Left lobe of liver (tissue), 2 donors: ENCODE measurements at places on chromosomes 5 and 9.

GRCh38 chr9:6764523-6764922 lies 6.8 kb downstream of the KDM4C start:
- DNase-seq = no peak

DNA sequence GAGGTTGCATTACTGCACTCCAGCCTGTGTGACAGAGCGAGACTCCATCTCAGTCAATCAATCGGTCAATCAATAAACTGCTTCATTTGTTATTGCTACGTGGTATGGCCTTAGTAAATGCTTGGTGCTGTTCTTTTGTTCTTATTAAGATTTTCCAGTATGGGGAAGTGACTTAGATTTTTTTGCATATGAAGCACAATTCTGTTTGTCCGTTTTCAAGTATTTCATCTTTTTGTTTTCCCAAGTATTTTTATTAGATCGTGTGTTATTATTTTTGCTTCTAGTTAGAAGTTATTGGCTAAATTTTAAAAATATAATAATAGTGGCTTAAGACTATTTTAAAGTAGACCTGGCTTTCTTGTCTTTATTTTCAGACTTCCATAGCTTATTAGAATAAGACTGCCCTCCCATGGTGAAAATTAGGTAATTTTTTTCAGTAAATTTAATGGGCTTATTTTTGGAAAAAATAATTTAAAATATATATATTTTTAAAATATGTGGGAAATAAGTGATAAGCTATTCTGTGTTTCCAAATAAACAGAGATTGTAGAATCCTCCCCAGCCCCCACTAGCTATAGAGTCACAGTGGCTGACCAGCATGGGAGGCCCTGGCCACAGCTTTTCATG lies 14.7 kb upstream of the OMD start:
- no peak for DNase-seq

DNA sequence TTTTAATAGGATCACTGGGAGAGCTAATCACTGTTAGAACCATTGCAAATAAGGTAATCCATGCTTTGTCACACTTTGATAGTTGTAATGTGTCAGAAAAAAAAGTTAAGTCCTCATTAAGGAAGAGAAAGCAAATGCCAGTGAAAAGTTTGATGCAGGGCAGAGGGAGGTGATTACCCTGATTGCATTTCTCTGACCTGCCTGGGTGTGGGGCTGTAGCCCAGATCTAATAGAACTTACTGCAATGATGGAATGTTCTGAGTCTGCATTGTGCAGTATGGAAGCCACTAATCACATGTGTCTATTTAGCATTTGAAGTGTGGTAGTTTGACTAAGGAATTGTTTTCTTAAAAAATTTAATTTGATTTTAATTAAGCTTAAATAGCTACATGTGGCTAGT lies 202.7 kb downstream of the ATP10B start:
- no peak for DNase-seq

GRCh38 chr9:2285416-2286332 lies 270.5 kb downstream of the SMARCA2 start:
- no peak for DNase-seq

DNA sequence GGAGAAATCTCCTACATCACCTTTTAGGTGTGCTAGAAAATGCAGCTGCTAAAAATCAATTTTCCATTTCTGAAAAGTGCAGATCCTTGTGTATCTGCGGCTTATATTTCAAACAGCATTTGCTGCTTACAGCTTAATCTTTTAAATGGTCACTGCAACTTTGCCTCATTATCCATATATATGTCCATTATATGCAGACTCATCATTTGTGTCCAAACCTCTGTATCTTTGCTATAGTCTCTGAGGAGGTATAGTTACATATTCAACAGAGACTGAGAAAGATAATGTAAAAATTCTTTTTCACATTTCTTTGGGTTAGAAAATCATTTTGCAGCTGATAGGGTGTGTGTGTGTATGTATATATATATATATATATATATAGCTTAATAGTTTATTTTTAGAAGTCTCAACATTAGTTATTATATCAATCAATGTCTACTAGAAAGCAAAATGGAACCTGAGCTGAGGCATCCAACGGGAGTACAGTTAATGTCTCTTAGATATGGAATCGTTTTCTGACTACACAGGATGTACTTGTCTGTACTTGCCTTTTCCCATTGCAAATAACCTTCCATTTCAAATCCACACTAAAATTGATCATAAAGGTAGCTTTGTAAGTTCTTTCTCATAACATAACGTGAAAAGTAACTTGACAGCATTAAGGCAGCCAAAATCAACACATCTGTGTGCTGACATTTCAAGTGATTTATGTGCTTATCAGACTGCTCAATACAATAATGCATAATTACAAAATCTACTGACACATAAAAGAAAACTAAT lies 267.0 kb upstream of the HAPLN1 start:
- no peak for DNase-seq

DNA sequence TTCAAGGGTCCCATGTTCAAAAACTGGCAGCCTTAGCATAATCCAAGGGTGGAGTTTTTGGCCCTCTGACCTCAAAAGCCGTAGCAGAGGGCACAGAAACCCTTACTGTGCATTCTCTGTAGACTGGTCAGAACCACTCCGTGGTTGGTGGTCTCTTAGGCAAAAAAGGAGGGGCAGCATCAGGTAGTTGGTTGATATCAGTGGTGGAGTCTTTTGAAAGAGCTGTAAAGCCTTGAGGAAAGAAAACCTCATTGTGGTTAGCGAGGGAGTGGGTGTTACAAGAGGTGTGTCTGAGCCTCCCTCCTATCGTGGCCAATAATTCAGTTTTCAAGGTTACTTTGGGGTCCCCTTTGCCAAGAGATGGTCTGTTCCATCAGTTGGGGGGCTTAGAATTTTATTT lies 40.9 kb downstream of the ARHGEF28 start:
- no peak for DNase-seq

DNA sequence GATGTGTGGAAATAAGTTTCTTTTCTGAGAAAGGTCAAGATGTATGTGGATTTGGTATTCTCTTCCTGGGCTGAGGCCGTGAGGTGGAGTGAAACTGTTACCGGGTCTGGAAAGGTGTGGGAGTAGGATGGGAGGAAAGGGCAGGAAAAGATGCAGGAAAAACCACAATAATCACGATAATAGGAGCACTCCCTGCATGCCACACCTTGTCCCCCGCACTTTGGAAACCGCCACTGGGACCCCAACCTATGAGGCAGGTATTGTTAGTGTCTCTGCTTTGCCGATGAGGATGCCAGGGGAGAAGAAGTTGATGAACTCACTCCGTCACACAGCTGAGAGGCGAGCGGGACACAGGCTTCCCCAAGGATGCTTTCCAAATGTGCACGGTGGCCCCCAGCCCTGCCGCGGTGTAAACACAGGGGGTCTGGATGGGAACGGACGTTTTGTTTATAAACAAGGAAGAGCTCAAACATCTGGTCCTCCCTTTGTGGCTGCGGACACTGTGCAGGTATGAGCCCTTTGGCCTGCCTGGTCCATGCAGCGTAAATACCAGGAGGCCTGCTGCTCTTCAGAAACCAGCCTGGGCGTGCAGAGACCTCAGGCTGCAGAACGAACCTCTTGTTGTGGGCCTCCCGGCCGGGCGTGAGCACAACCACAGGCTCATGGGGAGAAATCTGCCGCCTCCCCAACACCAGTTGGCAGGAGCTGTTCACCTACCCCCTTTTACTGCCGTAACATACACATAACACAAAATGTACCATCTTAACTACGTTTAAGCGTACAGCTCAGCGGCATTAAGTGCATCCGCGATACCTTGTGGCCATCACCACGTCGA lies 126.7 kb downstream of the COL23A1 start:
- DNase-seq = peak; percentile 30

DNA sequence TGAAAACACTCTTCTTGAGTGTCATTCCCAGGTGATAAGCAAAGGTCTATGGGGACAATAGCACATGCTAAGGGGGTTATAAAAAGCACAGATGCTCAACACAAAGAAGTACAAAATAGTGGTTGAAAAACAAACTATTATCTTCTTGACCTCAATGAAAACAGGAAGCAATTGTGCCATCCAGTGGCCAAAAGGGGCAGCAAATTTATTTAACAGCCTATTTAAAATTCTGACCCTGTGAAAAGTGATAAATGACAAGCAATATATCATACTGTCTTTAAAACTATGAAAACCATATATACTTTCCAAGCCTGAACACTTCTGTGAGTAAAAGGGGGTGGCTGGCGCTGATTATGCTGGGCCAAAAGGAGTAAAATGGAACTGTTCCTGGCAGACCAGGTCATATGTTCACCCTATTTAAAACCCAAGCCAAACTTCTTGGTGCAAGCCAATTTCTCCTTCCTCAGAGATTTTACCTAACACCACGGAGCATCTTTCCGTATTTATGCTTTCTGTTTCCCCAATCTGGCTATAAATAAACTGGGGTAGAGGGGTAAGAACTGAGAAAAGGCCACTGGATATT lies 29.7 kb downstream of the TEX10 start:
- DNase-seq = no peak

- DNase-seq = no peak
These were observed 119.3 kb downstream of the GALNT10 start for GRCh38 chr5:154309805-154310204.

- no peak for DNase-seq
These were observed 9.2 kb downstream of the ZBTB5 start for GRCh38 chr9:37455884-37456647.

GRCh38 chr9:97563458-97564135 lies 62.1 kb downstream of the TMOD1 start:
- no peak for DNase-seq

GRCh38 chr9:17578911-17579793 lies at the start of gene SH3GL2:
SH3GL2 (plus strand) TSS chr9:17579066.
- DNase-seq = no peak

GRCh38 chr5:1226231-1226630 lies 1.1 kb downstream of the SLC6A18 start:
- DNase-seq = no peak

DNA sequence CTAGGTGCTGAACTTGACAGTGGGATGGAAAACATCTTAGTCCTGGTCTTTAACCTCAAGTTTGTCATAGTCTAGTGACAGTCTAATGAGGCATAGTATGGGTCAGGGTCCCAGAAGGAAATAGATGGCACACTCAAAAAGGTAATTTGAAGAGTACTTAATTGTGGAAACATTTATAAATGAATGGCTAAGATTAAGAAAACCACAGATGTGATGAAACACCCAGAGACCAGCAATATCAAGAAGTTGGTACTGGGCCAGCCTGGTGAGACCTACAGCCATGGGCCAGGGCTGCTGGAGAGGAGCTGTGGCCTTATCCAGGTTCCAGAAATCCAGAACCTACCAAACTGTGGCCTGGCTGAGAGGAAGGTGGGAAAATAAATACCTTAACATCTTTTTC lies 93.5 kb upstream of the ATG10 start:
- DNase-seq = no peak

DNA sequence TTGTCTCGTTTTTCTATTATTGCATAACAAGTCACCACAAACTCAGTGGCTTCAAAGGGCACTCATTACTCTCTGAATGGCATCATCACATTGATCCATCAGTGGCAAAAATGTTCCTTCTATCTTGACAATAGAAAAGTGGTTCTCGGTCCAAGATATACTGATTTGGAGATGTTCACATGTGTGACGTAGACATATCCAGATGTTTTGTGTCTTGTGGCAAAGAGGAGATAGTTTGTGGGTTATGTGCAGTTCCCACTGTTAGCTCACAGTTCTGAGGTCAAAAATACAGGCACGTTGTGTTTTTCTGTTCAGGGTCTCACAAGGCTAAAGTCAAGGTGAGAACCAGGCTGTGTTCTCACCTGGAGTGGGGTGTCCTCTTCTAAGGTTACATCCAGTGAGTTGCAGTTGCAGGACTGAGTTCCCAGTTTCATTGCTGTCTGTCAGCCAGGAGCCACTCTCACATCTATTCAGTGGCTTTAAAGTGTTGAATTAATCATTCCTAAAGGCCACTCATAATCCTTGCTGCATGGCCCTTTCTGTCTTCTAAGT lies 55.3 kb downstream of the GAS1 start:
- DNase-seq = no peak

DNA sequence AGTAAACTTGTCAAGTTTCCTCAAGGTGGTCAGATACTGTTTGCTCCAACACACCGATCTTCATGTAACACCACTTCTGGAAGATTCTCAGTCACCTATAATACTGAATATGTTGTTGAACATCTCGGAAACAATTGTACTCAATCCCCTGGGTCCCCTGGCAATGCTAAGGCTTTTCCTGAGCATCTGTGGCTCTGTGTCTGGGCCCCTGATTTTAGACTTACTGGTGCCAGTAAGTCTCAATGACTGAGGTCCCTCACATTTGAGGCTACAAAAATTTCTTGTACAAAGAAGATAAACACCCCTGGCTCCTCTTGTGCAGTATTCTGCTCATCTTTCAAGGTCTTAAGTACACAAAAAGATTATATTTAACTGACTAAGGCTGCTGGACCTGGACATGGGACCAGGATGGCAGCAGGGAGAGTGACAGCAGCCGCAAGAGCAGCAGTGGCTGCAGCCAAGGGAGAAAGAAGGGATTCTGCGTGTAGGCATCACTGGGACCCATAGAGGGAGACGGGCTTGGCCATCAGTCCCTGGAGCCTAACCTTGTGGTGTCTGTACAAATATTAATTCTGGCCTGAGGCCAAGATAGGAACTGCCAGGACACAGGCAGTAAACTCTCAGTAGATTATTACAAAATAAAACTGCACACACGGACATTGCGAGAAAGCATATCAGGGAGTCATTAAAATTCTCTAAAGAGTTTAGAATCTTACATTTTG lies 49.0 kb upstream of the TNPO1 start:
- DNase-seq = peak; percentile 65

GRCh38 chr5:44387406-44387805 lies 1.8 kb downstream of the FGF10 start:
- DNase-seq = no peak

DNA sequence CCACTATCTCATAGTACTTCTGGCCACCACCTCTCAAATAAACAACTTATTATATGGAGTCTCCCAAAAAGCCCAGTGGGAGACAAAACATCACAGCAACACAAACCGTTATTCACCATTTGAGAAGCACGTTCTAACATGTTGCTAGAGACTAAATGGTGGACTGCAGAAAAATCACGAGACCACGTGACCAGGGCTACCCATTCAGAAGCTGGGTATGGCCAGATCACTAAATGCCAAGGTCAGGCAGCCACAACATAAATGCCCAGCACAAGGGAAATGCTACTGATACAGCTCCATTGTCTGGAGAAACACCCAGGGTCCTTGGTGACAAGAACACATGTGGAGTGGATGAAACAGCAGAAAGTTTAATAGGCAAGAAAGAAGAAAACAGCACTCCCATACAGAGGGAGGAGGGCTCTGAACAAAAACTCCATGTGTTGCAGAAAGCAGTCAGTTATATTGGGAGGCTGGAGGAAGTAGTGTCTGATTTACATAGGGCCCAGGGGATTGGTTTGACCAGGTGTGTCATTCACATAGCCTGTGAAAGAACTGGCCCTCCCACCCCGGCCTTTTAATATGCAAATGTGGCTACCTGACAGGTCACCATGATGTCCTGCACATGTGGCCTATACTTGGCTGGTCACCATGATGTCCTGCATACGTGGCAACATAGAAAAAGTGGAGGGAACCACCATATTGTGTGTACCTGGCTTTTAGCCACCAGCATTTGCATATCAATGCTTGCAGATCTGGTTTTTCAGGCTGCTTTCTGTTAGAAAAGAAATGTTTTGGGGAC lies 97.2 kb downstream of the TRIM36 start:
- no peak for DNase-seq

- no peak for DNase-seq
These were observed 19.1 kb downstream of the TLN1 start for GRCh38 chr9:35712762-35713400.

- no peak for DNase-seq
These were observed 90.0 kb upstream of the PLPPR1 start for GRCh38 chr9:100938507-100938906.

- no peak for DNase-seq
These were observed 21.6 kb upstream of the EXOC3 start for GRCh38 chr5:421287-421880.

- no peak for DNase-seq
These were observed 233.8 kb upstream of the MPDZ start for GRCh38 chr9:13513286-13513685.
